ENCODE measurements at places on chromosomes 4 and X. TPM values are rescaled to one million over a fixed set of nuclear protein-coding genes. Genes with fewer than 3 reads are reported as not detected.

Gene XAGE1B
- not detected for total RNA-seq

Gene SOWAHD
- 1.3 TPM for total RNA-seq

GRCh38 chr4:40307627-40308497 is 27.3 kb upstream of the CHRNA9 start:
- H3K4me3 ChIP-seq = no peak overlapping the region
- no peak for DNase-seq
- H3K4me1 ChIP-seq = no peaks in the 10 kb centered on the region

DNA sequence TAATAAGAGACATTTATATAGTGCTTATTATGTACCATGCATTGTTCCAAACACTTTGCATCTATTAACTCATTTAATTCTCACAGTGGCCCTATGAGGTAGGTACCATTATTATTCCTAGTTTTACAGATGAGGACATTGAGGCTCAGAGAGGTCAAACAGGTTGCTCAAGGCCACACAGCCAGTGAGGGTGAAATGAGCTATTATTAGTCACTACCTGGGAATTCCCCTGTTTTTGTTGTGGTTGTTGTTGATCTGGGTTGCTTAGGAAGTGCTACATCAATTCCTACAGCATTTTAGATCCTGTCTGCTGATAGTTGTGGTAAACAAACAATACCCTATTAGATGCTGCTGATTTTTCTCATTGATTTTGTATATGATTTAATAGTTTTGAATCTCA is 41.2 kb downstream of the APLN start:
- no peaks in the 10 kb centered on the region for H3K36me3 ChIP-seq
- no peaks in the 10 kb centered on the region for H3K4me1 ChIP-seq
- DNase-seq = no peak
- H3K27ac ChIP-seq = no peak overlapping the region

GRCh38 chrX:40895246-40895645 is 159.9 kb upstream of the MED14 start:
- H3K4me3 ChIP-seq = no peak overlapping the region
- no peaks in the 10 kb centered on the region for H3K4me1 ChIP-seq
- no peaks in the 10 kb centered on the region for H3K27me3 ChIP-seq
- H3K36me3 ChIP-seq = no peaks in the 10 kb centered on the region
- no peak for DNase-seq
- no peak overlapping the region for H3K27ac ChIP-seq

DNA sequence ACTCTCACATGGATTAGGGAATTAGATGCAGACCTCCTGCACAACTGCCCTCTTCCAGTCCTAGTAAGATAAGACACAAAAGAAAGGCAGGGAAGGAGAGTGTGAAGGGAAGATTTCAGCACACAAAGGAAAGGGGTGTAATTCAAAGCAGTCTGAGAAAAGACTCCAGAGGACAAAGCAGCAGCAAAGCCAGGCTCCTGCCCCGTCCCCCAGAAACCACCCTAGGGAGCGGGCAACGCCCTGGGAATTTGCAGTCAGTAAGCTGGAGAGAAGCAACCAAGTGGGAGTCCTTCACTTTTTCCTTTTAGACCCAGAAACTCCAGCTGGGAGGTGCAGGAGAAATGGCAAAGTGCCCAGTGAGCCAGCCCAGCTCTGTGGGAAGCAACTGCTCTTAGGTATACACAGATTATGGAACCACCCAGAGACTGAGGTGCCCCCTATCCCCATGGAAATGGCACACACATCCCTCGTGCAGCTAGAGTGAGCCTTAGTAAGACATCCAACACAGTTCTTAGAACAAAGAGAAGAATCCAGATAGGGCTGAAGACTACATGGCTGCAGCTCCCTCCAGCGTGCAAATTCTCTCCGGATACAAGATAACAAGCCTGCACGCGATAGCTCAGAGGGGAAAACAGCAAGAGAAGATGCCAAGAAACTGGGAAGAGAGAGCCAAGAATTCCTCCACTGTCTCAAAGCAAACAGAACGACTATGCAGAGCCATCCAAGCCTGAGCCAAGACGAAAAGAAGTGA is 26.5 kb upstream of the IRAK1 start:
- no peak overlapping the region for H3K27ac ChIP-seq
- H3K27me3 ChIP-seq = no peaks in the 10 kb centered on the region
- DNase-seq = no peak
- peaks cover 2% of the 10 kb centered on the region for H3K4me1 ChIP-seq

DNA sequence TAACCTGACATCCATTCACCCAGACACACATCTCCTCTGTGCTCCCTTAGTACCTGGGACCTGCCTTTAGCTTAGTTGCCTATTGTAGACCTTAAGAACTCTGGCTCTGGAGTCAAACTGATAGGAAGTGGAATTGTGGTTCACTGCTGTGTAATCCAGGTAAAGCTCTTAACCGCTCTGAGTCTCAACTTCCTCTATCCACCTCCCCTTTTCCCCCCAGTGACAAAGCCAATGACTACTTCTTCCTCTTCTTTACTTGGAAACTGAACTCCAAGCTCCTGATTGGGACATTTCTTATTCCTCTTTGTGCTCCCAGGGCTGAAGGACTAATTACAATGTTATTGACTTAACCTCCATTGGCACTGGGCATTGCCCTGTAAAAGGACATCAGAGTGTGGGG is 94.1 kb downstream of the DRD5 start:
- no peaks in the 10 kb centered on the region for H3K4me1 ChIP-seq
- H3K36me3 ChIP-seq = no peaks in the 10 kb centered on the region
- no peak for DNase-seq
- no peak overlapping the region for H3K27ac ChIP-seq
- no peak overlapping the region for H3K4me3 ChIP-seq

- H3K27me3 ChIP-seq = no peaks in the 10 kb centered on the region
- no peaks in the 10 kb centered on the region for H3K36me3 ChIP-seq
- DNase-seq = peak; percentile 90
Measured at GRCh38 chr4:121711263-121712000, 14.7 kb upstream of the ANXA5 start.

DNA sequence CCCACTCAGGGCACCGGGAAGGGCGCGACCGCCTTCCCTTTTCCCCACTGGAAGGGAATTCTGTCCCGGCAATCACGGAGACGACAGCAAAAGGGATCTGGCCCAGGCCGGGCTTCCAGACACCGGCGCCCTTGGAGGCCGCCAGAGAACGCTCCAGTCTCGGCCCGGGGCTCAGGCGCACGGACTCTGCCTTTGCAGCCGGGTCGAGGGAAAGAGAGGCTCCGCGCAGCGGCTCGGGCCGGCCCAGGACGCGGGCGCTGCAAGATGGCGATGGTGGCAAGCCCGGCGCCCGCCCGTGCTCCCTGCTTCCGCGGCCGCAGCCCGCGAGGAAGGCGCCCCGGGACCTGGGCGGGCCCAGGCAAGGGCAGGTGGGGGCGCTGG is 1.1 kb downstream of the CTBP1 start:
- H3K4me1 ChIP-seq = peaks cover 30% of the 10 kb centered on the region
- H3K4me3 ChIP-seq = peak overlapping the region; percentile 74
- no peaks in the 10 kb centered on the region for H3K36me3 ChIP-seq
- peak overlapping the region; percentile 96 for H3K27ac ChIP-seq
- DNase-seq = no peak
- no peaks in the 10 kb centered on the region for H3K27me3 ChIP-seq

- no peaks in the 10 kb centered on the region for H3K36me3 ChIP-seq
- H3K4me1 ChIP-seq = no peaks in the 10 kb centered on the region
- H3K4me3 ChIP-seq = no peak overlapping the region
- H3K27me3 ChIP-seq = no peaks in the 10 kb centered on the region
- H3K27ac ChIP-seq = no peak overlapping the region
- DNase-seq = no peak
Measured at GRCh38 chrX:109270580-109271484, 211.1 kb downstream of the GUCY2F start.

Measured in kidney (tissue), 22 donors.